ENCODE measurements at places on chromosomes 13 and 19.

- no peak for DNase-seq
Observed at GRCh38 chr13:67440236-67440975, 210.3 kb upstream of the PCDH9 start.

DNA sequence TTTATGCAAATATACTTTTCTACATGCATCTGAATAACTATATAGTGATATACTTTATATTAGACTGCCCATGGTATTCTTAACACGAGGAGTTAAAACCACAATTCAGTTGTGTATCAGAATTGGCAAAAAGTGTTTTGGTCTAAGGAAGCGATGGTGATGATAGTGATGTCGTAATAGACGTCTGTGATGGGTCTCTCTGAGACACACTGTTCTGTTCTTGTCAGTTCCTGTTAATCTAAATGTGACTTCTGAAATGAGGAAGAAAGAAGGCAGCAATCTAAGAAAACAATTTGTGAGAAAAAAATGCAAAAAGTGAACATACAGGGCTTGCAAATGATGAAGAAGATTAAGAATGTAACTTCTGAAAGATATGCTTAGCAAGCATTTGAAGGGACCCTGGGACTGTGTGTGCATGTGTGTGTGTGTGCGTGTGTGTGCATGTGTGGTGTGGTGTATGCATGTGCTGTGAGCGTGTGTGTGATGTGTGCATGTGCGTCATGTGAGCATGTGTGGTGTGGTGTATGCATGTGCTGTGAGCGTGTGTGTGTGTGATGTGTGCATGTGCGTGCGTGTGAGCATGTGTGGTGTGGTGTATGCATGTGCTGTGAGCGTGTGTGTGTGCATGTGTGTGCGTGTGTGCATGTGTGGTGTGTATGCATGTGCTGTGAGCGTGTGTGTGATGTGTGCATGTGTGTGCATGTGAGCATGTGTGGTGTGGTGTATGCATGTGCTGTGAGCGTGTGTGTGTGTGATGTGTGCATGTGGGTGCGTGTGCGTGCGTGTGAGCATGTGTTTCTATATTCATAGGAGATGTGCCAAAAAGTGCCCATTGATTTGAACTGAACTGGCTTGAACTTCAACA, 131.8 kb downstream of the IRS2 start:
- no peak for DNase-seq

DNA sequence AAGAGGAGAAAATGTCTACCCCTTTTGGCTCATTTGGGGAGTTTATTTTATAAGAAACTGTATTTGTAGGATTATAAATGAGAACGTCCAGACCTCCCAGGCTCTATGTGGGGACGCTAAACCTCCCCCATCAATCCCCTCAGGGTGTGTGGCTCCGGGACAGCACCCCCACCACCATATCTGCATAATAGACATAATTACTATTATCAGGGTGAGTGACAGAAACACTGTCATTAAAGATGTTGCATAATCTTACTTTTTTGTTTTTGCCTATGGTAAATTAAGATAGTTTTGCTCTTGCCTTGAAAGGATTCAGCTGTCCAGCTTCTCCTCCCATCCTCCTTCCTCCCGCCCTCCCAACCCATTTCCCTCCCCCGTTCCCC, 93.3 kb downstream of the NUFIP1 start:
- no peak for DNase-seq

GRCh38 chr13:107641574-107641973, 573.8 kb downstream of the LIG4 start:
- DNase-seq, result no peak

DNA sequence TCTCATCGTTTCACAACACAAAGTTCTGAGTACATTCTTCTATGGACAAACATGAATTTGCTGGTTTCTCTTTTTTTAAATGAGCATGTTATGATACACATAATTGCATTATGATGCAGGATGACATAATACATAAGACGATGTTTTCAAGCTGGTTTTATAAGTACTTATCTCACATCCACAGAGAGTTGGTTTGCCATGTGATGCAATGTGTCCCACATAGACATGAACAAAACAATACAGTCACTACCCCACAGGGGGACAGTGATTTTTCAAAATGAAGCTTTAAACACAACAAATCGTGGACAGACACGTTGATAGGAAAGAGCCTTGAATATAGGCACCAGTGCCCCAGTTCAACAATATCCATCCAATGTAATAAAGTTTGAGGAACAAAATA, 447.1 kb downstream of the KLF12 start:
- DNase-seq, result no peak

DNA sequence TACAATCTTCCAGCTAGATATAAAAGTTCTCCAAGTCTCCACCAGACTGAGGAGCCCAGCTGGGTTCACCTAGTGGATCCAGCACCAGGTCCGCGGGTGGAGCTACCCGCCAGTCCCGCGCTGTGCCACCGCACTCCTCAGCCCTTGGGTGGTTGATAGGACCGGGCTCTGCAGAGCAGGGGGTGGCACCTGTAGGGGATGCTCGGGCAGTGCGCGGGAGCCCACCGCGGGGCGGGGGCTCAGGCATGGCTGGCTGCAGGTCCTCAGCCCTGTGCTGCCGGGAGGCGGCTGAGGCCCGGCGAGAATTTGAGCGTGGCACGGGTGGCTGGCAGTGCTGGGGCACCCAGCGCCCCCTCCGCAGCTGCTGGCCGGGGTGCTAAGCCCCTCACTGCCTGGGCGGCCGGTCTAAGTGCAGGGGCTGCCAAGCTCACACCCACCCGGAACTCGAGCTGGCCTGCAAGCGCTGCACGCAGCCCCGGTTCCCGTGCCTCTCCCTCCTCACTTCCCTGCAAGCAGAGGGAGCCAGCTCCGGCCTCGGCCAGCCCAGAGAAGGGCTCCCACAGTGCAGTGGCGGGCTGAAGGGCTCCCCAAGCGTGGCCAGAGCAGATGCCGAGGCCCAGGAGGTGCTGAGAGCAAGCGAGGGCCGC, 542.8 kb upstream of the PCDH9 start:
- DNase-seq, result no peak

DNA sequence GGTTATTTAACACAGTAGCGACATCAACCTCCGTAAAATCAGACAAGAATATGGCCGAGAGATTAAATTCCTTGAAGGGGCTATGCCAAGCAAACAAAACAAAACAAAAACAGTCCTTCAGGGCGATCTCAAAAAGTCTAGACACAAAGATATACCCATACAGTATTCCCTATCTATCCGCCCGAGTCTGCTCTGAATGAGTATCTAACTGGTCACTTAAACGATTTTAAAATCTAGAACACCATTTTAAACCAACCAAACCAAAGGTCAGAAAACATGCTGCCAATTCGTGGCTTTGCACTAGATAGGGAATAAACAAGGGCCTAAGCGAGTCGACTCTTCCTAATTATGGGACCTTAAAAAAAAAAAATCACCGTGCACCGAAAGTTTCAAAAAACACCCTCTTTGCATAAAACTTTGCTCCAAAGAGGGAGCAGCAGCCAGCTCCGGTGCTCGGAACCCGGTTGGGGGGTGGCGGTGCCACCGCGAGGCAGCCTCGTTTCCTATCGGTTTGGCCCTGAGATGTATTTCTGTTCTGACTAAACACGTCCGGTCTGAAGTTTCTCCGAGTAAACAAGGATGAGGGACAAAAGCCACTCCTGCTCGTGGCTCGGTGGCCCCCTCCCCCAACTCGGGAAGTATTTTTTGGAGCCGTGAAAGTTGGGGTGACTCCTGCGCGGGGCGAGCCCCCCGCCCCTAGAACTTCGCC, 1.8 kb downstream of the HMGB1 start:
- DNase-seq, result peak; percentile 43

DNA sequence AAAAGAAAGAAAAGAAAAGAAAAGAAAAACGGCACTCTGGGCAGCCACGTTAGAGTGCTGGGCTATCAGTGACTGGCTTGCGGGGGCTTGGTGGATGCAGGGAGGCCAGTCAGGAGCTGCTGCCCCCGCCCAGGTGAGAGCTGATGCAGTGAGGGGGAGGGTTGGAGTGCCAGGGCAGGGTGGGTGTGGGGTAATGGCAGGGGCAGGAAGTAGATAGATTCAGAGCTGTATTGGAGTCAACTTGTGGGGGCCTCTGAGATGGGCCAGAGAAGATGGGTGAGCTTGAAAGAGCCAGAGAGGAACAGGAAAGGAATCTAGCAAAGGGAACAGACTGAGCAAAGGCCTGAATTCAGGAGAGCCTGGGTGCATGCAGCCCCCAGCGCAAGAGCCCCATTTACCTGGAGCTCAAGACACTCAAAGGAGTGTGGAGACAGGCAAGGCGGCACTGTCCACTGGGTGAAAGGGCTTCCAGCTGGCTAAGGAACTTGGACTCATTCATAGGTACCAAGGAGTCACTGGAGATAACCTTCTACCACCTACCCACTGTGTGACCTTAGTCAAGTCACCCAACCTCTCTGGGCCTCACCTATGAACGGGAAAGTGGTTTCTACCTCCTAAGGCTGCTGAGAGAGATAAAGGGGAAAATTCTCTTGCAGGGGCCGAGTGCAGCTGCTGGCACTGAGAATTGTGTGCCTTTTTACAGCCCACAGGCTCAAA, 20.2 kb downstream of the VSTM2B start:
- no peak for DNase-seq

GRCh38 chr13:55572862-55573261, 1567.9 kb upstream of the PRR20A start:
- no peak for DNase-seq

All from T-helper 17 cell (primary cell).